ENCODE measurements at places on chromosomes 16 and 17.
A peak's percentile ranks its signal among the peaks of the same experiment; 100 is the strongest.

DNA sequence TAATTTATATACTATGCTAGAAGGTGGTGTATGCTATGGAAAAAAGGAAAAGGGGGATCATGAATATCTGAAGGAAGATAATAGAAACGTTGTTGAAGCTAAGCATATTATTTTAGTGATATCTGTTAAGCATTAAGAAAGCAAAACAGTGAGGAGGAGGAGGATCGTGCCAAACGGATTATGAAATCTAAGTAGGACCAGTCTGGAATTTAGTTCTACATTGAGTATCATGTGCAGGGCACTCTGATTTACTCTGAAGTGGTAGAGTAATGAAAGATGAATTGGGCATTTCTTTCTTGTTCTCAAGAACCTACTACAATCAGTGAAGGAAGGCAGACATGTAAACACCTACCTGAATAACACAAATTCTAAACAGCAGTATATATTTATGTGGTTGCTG lies 195.3 kb downstream of the CYB561 start:
- DNase-seq = no peak

- no peak for DNase-seq
Observed at GRCh38 chr16:66695935-66696668, 441 bp downstream of the CMTM4 start.

DNA sequence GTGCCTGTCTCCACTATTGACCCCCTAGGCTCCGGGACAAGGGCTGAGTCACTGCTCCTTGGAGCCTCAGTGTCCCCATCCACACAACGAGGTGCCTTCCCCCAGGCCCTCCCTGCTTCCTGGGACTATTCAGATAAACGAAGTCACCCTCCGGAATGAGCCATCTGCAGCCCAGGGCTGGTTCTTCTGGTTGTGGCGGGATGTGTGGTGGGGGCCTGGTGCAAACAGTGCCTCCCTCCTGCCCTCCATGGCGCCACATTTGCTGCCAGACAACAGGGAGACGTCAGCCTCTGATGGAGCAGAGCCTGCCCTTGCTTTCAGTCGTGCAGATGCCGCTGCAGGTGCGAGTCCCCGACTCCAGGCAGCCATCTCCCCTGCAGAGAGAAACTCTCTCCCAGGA lies 5.1 kb upstream of the KRT16 start:
- no peak for DNase-seq

GRCh38 chr16:12339686-12340085 lies 363.2 kb downstream of the SNX29 start:
- no peak for DNase-seq

DNA sequence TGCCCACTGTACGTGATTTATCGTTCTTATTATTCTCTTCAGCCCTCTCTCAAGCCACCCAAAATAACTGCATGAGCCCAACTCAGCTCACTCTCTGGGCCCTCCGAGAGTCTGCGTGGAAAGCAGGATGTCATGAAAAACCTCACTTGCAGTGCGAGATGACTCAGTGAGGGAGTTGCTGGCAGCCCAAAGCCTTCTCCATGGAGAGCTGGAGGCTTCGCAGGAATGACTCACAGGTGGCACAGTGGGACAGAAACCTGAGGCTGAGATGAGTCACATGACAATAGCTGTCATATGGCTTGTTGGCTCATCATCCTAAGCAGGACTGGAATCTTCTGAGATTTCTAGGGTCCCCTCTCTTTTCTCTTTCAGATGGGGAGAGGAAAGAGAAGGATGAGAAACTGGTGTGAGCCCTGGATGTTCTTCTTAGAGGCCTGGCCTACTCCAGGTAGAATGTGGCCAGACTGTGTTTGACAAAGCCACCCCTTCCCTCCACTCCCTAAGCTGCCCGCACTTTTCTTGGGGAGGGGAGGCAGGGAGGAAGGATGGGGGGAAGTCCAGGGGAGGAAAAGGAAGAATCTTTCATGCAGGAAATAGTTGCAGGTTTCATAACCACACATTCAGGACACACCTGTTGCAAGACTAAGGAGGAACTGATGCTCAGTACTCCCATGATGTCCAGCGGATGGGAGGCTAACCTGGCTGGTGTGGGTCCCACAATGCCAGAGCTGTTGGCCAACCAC lies 160.6 kb upstream of the RPL38 start:
- no peak for DNase-seq

DNA sequence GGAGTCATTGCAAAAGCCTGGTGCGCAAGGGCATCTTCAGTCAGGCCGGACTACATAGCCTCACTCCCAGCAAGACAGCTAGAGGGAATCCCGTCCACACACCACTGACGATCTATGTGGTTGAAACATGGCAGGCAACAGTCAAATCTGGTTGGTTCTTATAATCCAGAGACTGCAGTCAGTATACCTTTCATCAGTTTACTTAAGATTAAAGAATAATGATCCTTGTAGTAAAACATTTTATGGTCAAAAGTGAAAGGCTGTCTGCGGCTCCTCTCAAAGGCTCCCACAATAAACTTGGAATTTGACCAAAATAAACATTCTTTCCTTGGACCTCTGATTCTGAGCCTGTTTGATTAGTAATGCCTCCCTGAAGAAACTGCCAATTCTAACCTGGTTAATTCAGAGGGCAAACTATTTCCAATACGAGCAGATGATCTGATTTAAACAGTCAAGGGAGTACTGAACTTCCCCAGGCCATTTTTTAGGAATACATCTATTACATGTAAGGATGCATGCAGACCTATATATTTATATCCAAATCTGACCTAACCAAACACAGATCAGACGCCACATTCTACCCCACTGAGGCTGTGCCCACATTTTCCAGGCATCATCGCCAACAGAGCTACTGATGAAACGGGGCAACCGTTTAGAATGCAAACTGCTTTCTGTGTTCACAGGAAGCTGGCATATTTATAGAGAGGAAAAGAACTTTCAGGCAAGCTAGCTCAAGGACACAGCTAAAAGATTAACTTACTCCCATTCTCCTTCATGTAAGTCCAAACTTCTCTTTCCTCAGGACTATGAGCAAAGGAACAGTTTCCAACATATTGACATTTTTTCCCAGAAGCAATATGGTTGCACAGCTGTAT lies 15.3 kb upstream of the TXNDC11 start:
- no peak for DNase-seq

DNA sequence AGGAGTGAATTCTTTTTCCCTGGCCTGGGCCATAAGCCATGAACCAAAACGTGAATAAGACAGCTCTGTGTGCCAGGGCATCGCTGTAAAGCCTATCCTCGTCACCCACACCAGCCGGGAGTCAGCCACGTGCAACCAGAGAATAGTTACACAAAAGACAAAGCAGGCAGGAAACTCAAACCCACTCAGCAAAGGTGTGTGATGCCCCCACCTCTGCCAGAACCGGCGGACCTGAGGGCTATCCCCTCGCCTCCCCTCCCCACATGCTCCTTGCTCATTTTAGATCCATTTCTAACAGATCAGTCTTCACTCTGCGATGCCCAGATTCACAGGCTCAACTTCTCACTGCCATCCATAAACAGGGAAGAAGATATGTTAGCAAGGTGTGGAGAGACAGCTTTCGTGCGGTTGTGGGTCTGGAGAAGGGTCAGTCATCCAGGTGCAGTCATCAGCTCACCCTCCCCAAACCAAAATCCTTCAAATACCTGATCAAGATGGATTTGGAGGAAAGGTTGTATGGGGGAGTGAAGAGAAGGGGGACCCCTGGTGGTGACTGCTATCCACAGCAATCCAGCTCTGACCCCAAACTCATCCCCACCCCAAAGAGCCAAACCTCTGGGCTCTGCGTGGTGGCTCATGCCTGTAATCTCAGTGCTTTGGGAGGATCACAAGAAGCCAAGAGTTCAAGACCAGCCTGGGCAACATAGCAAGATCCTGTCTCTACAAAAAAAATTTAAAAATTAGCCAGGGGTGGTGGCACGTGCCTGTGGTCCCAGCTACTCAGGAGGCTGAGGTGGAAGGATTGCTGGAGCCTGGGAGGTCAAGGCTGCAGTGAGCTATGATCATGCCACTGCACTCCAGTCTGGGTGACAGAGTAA lies 219.2 kb downstream of the C16orf78 start:
- DNase-seq = peak; percentile 2

DNA sequence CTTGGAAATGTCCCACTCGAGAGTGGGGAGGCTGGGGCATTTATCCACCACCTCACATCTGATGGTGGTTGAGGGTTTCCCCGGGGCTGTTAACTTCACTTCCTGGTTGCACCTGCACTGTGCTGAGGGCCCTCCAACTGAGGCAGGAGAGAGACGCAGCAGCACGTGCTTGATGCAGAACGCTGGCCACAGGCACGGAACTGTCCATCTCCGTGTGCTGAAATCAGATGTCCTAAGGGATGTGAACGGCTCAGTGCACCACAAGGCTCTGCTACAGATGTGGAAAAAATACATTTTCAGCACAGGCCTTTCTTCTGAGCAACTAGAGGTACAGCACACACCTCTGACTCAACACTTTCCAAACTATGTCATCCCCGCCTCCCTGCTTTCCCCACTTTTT lies 114.8 kb upstream of the C16orf82 start:
- no peak for DNase-seq

GRCh38 chr16:67598527-67598926 lies 36.2 kb downstream of the CTCF start:
- no peak for DNase-seq

DNA sequence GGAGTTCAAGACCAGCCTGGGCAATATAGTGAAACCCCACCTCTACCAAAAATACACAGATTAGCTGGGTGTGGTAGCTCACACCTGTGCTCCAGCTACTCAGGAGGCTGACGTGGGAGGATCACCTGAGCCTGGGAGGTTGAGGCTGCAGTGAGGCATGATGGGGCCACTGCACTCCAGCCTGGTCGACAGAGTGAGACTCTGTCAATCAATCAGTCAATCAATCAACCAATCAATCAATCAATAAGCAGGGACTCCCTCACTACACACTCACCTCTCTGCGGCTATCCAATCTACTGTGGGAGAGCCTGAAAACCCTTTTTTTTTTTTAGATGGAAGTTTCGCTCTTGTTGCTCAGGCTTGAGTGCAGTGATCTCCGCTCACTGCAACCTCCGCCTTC lies 31.6 kb downstream of the CPSF4L start:
- DNase-seq = no peak

- DNase-seq = no peak
Observed at GRCh38 chr17:48139944-48140343, 32.4 kb downstream of the SNX11 start.

GRCh38 chr17:42659079-42659931 lies at the start of gene TUBG2:
TUBG2 (plus strand) TSS chr17:42659284; CDS start chr17:42659504, 220 bp downstream.
- DNase-seq = peak; percentile 74

GRCh38 chr16:984736-985636 lies 3.4 kb downstream of the SOX8 start:
- no peak for DNase-seq

GRCh38 chr17:71922439-71922838 lies 198.4 kb upstream of the SOX9 start:
- DNase-seq = no peak
